ENCODE measurements at places on chromosomes 12 and 14. TPM values are rescaled to one million over a fixed set of nuclear protein-coding genes. Genes with fewer than 3 reads are reported as not detected.

CEBPE gene
- total RNA-seq = 0.17 TPM

PRPH gene
- total RNA-seq = not detected

TESPA1 gene
- total RNA-seq = 35.5 TPM

REP15 gene
- 0.35 TPM for total RNA-seq

RAPGEF3 gene
- 5.0 TPM for total RNA-seq

ANKS1B gene
- total RNA-seq = not detected

KRT75 gene
- not detected for total RNA-seq

- no peaks in the 10 kb centered on the region for H3K27me3 ChIP-seq
- no peak overlapping the region for H3K27ac ChIP-seq
- H3K4me3 ChIP-seq = no peak overlapping the region
- no peaks in the 10 kb centered on the region for H3K36me3 ChIP-seq
Observed at GRCh38 chr12:21860534-21860933, 80.7 kb downstream of the ABCC9 start.

- H3K36me3 ChIP-seq = peaks cover 8% of the 10 kb centered on the region
- DNase-seq = no peak
- H3K27ac ChIP-seq = no peak overlapping the region
- no peak overlapping the region for H3K4me3 ChIP-seq
Observed at GRCh38 chr12:42130672-42131402, 13.8 kb downstream of the GXYLT1 start.

DNA sequence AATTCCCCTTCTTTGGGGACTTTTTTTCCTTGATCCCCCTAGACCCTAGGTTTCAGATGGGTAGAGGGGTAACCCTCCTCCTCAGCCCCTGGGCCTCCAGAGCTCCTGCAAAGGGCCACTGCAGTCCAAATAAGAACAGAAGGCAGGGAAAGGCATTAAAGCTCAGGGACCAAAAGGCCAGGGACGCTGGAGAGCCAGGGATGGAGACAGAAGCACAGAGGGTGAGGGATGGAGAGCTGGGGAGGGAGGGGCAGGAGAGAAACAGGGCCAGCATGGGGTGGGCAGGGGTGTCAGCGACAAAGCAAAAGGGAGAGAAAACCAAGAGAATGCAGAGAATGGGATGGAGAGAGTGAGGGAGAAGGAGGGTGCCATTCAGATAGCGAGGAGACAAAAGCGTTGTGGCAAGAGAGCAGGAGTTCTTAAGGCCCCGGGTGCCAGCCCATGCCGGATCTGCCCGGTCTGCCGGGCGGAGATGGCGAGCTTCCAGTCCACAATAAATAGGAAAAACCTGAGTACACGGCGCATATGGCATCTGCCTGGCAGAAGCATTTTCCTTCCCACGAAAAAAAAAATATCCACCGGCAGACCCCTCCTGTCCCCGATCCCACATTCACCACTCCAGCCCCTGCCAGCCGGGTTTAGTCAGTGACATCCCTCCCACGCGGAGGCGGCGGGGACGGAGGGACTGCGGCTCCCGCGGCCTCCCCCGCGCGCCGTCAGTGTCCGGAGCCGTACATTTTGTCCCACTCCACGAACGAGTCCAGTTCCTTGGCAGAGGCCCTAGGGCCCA lies 28.6 kb downstream of the FIGNL2 start:
- H3K4me1 ChIP-seq = peaks cover 10% of the 10 kb centered on the region
- no peak for DNase-seq
- no peak overlapping the region for H3K27ac ChIP-seq
- no peaks in the 10 kb centered on the region for H3K36me3 ChIP-seq
- H3K4me3 ChIP-seq = peak overlapping the region; percentile 28

GRCh38 chr12:22656831-22657230 lies 31.9 kb downstream of the ETNK1 start:
- no peak overlapping the region for H3K27ac ChIP-seq
- peaks cover 49% of the 10 kb centered on the region for H3K36me3 ChIP-seq
- H3K4me1 ChIP-seq = peaks cover 28% of the 10 kb centered on the region
- no peak for DNase-seq

DNA sequence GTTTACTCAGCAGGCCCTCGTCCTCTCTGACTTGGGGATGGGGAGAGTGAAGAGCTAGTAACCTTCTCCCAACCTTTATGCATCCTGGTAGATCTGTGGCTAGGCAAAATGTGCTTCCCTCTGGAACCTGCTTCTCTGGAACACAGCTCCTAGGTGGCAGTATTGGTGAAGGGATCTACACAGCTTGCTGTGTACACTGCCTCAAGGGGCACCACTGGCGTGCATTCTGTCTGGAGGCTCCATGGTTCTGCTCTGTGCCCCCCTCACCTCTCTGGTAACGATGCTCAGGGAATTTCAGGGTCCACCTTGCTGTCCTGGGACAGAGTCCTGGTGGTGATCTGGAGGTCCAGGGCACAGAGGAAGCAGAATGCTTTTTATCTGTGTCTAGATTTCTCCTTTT lies 43.5 kb upstream of the KCNA5 start:
- no peak overlapping the region for H3K4me3 ChIP-seq
- no peak for DNase-seq
- peaks cover 27% of the 10 kb centered on the region for H3K27me3 ChIP-seq

- no peaks in the 10 kb centered on the region for H3K4me1 ChIP-seq
- H3K4me3 ChIP-seq = no peak overlapping the region
- H3K36me3 ChIP-seq = no peaks in the 10 kb centered on the region
- no peak for DNase-seq
- no peak overlapping the region for H3K27ac ChIP-seq
Observed at GRCh38 chr12:40446385-40446784, 221.6 kb downstream of the LRRK2 start.

- peaks cover 72% of the 10 kb centered on the region for H3K27me3 ChIP-seq
- no peak for DNase-seq
- no peaks in the 10 kb centered on the region for H3K36me3 ChIP-seq
Observed at GRCh38 chr12:53700567-53700966, 24.7 kb upstream of the ATP5MC2 start.

GRCh38 chr14:41606532-41607303 lies at the start of gene LRFN5:
TSS of gene LRFN5 (plus strand) at chr14:41606876.
- DNase-seq = no peak
- H3K36me3 ChIP-seq = no peaks in the 10 kb centered on the region
- H3K4me1 ChIP-seq = peaks cover 38% of the 10 kb centered on the region

- no peaks in the 10 kb centered on the region for H3K36me3 ChIP-seq
- H3K4me1 ChIP-seq = no peaks in the 10 kb centered on the region
- no peak for DNase-seq
Observed at GRCh38 chr14:68958553-68958952, 20.5 kb downstream of the ACTN1 start.

- no peak overlapping the region for H3K27ac ChIP-seq
- H3K4me3 ChIP-seq = no peak overlapping the region
- H3K36me3 ChIP-seq = no peaks in the 10 kb centered on the region
- H3K27me3 ChIP-seq = peaks cover 3% of the 10 kb centered on the region
Observed at GRCh38 chr14:49460662-49461061, 125.5 kb downstream of the RPS29 start.

DNA sequence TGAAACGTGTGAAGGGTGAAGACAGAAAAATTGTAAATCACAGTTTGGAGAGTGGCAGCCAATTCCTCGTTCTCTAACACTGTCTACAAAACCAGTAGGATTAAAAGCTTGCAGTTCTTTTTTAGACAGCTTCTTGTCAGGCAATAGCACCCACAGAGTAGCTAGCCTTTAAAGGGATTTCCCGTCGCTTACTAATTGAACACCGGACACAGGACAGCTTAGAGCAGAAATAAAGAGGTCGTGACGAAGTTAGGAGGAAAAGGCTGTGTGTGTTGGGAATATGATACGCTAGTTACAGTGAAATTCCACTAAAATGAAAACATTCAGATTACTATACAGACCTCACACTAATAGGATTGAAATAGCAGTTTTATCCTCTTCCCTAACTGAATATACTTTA lies 149.1 kb upstream of the FLRT2 start:
- DNase-seq = no peak
- no peaks in the 10 kb centered on the region for H3K27me3 ChIP-seq
- no peaks in the 10 kb centered on the region for H3K36me3 ChIP-seq
- H3K4me3 ChIP-seq = no peak overlapping the region
- no peaks in the 10 kb centered on the region for H3K4me1 ChIP-seq
